ENCODE measurements at places on chromosomes 2 and 18. TPM values are rescaled to one million over a fixed set of nuclear protein-coding genes. Genes with fewer than 3 reads are reported as not detected.

Gene COL4A4
- total RNA-seq, result 1.6 TPM

DNA sequence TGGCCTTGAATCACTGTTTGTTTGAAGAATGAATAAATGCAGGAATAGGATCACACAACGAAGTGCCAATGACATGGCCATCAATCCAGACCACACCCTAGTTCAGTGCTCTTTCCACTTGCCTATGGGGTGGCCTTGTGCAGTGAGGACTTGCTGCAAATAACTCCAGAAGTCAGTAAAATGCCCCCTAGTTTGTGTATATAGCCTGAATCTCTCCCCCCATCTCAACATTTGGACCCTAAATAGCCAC is 299 bp downstream of the FABP1 start:
- no peak for DNase-seq

Gene NLRC4
- 1.8 TPM for total RNA-seq

Gene ABCB11
- 0.66 TPM for total RNA-seq

- no peak for DNase-seq
Observed at GRCh38 chr2:155215037-155215707, 516.7 kb downstream of the KCNJ3 start.

GRCh38 chr2:68627615-68628014 is 15.8 kb upstream of the PROKR1 start:
- no peak for DNase-seq
